ENCODE measurements at places on chromosomes 3 and 15.

GRCh38 chr3:111768571-111769100, 90.4 kb upstream of the PHLDB2 start:
- H3K27ac ChIP-seq, result no peak overlapping the region
- H3K4me3 ChIP-seq, result no peak overlapping the region
- H3K4me1 ChIP-seq, result no peaks in the 10 kb centered on the region
- H3K36me3 ChIP-seq, result no peaks in the 10 kb centered on the region

DNA sequence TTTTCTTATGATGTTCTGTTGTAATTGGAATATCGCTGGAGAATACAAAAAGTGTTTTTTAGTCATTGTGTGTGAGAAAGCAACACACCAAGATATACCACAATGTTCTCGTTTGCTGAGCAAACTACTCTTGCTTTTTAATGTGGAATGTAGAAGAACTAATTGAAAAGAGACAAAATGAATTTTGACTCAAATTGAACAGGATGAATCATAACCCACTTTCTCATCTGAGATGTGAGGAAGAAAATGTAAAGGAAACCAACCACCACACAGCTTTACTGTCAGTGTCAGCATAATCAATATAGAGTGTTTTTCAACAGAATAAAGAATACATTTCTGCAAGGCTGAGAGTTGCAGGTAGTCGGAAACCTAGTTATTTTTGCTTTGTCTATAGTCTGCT, 448.8 kb upstream of the TPRG1 start:
- no peak overlapping the region for H3K4me3 ChIP-seq
- peaks cover 14% of the 10 kb centered on the region for H3K27me3 ChIP-seq
- no peak for DNase-seq

GRCh38 chr3:44659434-44659833, 10.9 kb downstream of the ZNF35 start:
- H3K4me1 ChIP-seq, result no peaks in the 10 kb centered on the region
- H3K4me3 ChIP-seq, result no peak overlapping the region
- no peaks in the 10 kb centered on the region for H3K27me3 ChIP-seq

- H3K4me1 ChIP-seq, result no peaks in the 10 kb centered on the region
- no peak for DNase-seq
- H3K36me3 ChIP-seq, result no peaks in the 10 kb centered on the region
- H3K27ac ChIP-seq, result no peak overlapping the region
- H3K4me3 ChIP-seq, result no peak overlapping the region
These were observed 184.4 kb downstream of the SHOX2 start for GRCh38 chr3:157921811-157922210.

DNA sequence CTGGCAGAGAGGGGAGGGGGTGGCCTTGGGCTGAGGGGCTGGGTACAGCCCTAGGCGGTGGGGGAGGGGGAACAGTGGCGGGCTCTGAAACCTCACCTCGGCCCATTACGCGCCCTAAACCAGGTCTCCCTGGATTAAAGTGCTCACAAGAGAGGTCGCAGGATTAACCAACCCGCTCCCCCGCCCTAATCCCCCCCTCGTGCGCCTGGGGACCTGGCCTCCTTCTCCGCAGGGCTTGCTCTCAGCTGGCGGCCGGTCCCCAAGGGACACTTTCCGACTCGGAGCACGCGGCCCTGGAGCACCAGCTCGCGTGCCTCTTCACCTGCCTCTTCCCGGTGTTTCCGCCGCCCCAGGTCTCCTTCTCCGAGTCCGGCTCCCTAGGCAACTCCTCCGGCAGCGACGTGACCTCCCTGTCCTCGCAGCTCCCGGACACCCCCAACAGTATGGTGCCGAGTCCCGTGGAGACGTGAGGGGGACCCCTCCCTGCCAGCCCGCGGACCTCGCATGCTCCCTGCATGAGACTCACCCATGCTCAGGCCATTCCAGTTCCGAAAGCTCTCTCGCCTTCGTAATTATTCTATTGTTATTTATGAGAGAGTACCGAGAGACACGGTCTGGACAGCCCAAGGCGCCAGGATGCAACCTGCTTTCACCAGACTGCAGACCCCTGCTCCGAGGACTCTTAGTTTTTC, 4.9 kb downstream of the ISL2 start:
- H3K36me3 ChIP-seq, result peaks cover 16% of the 10 kb centered on the region
- peaks cover 33% of the 10 kb centered on the region for H3K4me1 ChIP-seq
- no peak for DNase-seq
- peaks cover 81% of the 10 kb centered on the region for H3K27me3 ChIP-seq

- no peaks in the 10 kb centered on the region for H3K27me3 ChIP-seq
- no peak for DNase-seq
These were observed 72.3 kb downstream of the CD200R1L start for GRCh38 chr3:112774293-112774926.

- DNase-seq, result no peak
- H3K4me3 ChIP-seq, result no peak overlapping the region
- no peaks in the 10 kb centered on the region for H3K36me3 ChIP-seq
- H3K27me3 ChIP-seq, result peaks cover 3% of the 10 kb centered on the region
These were observed 47.6 kb upstream of the MED12L start for GRCh38 chr3:151037746-151038477.

GRCh38 chr3:117537949-117538348, 828.4 kb downstream of the TUSC7 start:
- no peak overlapping the region for H3K4me3 ChIP-seq
- no peak overlapping the region for H3K27ac ChIP-seq
- no peaks in the 10 kb centered on the region for H3K27me3 ChIP-seq
- DNase-seq, result no peak
- H3K36me3 ChIP-seq, result no peaks in the 10 kb centered on the region
- H3K4me1 ChIP-seq, result no peaks in the 10 kb centered on the region

DNA sequence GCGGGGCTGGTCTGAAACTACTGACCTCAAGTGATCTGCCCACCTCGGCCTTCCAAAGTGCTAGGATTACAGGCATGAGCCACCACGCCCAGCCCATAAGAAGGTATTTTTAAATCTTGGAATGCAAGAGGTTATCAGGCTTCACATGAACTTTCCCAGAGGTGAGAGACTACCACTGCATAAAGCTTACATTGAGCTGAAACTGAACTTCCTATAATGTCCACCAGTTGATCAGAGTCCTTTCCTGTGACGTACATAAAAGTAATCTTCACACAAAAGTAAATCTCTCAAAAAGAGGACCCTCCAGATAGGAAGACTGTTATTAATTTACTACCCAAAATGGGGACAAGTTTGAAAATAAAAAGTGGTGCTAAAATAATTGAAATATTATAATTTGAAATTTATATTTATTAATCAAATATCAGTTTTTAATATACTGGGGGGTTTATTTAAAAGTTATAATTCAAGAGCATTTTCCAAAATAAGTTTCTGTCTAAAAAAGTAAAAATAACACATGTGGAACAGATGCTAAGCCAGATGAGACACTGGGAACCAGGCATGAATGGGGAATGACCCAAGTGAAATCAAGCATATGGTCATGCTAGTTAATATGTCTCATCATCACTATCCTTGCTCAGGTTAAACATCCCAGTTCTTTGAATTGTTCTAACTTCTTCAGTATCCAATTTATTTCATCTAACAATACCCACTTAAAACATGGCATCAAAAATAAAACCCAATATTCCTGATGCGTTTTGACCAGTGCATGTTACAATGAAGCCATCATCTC, 269.9 kb upstream of the UBE2E2 start:
- no peak for DNase-seq
- no peaks in the 10 kb centered on the region for H3K36me3 ChIP-seq
- H3K27me3 ChIP-seq, result no peaks in the 10 kb centered on the region
- no peaks in the 10 kb centered on the region for H3K4me1 ChIP-seq
- no peak overlapping the region for H3K27ac ChIP-seq
- no peak overlapping the region for H3K4me3 ChIP-seq

GRCh38 chr3:193520738-193521137, 34.0 kb downstream of the ATP13A4 start:
- no peak overlapping the region for H3K27ac ChIP-seq
- no peaks in the 10 kb centered on the region for H3K27me3 ChIP-seq
- no peak overlapping the region for H3K4me3 ChIP-seq
- no peak for DNase-seq
- H3K36me3 ChIP-seq, result no peaks in the 10 kb centered on the region

- no peak for DNase-seq
- H3K4me3 ChIP-seq, result no peak overlapping the region
- H3K36me3 ChIP-seq, result no peaks in the 10 kb centered on the region
These were observed 5.3 kb upstream of the STRA6 start for GRCh38 chr15:74207652-74208440.
